ENCODE measurements at places on chromosomes 6 and 20.

DNA sequence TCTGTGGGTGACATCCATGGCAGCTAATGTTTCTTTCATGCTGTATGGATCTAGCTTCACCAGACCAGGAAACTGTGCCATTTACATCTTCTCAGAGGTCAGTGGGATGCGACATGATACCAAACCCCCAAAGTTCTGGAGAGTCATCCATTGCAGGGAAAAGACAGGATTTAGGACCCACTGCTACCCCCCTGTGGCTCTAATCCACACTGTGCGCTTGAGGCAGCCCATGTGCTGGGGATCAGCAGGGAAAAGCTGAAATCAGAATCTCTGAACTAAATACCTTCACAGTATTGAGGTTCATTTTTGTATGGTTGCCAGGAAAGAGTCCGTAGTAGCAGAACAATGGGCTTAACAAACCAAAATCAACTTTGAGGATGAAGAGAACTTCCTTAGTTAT lies 164.4 kb downstream of the TMEM242 start:
- DNase-seq, result no peak

GRCh38 chr20:59334651-59335300 lies 34.4 kb downstream of the EDN3 start:
- no peak for DNase-seq

DNA sequence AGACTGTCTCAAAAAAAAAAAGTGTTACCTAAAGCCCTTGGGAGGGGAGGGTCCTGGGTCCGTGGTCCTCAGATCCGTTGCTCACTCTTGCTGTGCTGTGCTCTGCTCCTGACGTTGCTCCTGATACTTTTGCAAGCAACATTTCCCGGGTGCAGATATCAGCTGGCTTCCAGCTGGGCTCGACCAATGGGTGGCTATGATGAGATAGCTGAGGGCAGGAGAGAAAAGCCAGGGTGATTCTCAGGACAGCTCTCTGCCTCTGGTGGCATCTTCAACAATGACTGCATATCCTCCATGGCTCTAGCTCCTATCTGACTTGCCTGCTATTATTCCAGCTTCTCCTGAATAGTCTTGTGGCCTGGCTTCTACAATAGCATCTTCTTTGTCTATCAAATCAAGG lies 134.5 kb downstream of the RPS12 start:
- no peak for DNase-seq

- no peak for DNase-seq
Measured at GRCh38 chr20:31822421-31823330, 3.5 kb downstream of the MYLK2 start.

DNA sequence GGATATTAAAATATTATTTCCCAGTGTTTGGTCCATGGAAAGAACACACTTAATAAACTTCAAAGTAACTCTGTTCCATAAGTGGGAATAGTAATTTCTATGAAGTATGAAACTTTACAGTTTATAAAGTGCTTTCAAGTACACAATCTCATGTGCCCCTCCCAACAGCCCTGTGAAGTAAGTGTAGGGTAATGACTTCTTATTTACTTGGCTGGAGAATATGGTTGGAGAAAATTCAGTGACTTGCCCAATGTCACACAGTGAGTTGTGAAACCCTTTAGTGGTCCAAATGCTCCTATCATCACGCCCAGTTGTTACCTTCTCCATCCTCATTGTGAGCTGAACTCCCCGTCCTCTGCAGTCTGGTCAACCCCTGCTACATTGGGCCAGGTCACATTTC lies 141.2 kb downstream of the PDE7B start:
- no peak for DNase-seq

DNA sequence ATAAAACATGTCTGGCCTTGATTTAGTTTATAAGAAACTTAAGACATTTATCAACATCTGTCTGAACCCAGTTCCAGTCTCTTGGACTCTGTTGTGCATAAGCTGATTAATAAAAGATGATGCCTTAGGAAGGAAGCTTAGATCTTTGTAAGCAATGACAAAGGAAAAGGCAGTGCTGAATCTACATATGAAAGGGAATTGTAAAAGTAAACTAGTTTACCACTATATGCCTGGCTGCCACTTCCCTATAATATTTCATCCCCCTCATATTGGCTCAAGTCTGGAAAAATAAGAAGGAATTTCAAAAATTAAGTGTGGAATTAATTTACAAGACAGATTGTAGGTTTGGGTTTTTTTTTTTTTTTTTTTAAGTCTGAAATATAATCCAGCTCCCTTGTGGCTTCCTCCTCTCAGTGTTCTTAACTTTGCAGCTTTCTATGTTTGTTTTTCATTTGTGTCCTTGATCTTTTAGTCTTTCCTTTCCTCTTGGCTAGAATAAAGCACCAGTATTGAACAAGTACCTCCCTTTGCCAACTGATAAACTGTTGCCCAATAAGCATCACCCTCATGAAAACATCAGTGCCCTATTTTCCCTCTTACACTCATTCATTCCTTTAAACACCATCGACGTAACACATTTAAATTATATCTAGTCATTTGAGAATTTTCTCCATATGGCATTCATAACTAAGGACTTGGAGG lies 146.7 kb upstream of the TBX18 start:
- DNase-seq, result no peak

DNA sequence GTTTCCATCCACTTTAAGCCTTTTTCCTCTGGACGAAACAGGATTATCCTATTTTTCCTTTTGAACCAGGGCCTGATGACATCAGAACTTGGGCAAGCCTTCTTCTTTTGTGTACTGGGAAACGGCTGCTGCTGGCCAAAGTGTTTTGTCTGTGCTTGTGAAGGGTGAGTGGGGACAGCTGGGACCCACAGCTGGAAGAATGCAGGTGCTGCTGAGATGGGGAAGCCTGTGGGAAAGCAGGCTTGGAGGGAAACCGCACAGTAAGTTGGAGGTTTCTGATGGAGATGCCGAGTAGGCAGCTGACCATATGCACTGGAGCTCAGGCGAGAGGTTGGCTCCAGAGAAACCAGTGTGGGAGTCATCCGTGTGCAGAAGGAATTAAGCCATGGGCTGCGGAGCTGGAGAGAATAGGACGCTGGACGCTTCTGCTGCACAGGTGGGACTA lies 8.5 kb upstream of the PSMG4 start:
- no peak for DNase-seq

DNA sequence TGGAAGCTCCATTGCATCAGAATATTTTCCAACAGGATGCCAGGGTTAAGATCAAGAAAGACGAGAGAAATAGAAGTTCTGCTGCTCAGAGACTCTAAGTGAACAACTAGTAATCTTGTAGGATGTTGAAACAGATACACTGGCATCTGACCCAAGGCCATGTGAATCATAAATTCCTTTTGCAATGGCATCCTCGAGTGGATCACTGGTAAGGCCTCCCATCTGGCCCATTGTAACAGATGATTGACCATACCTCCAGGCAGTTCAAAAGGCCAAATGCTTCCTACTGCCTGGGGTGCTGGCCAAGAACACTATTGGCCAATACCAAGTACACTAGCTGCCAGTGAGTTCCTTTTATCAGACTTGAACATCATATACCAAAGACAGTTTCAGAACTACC lies 9.9 kb upstream of the SLC17A3 start:
- DNase-seq, result no peak

- no peak for DNase-seq
Measured at GRCh38 chr20:45515147-45515913, at the start of gene SPINT3. Gene SPINT3, minus strand, starts transcription at chr20:45515622. Its CDS starts 14 bp downstream, at chr20:45515608.

GRCh38 chr20:25299806-25300205 lies 51.9 kb downstream of the PYGB start:
- no peak for DNase-seq

GRCh38 chr6:125198398-125198937 lies 44.9 kb downstream of the TPD52L1 start:
- no peak for DNase-seq

GRCh38 chr6:168834801-168835200 lies 393.8 kb downstream of the SMOC2 start:
- no peak for DNase-seq

DNA sequence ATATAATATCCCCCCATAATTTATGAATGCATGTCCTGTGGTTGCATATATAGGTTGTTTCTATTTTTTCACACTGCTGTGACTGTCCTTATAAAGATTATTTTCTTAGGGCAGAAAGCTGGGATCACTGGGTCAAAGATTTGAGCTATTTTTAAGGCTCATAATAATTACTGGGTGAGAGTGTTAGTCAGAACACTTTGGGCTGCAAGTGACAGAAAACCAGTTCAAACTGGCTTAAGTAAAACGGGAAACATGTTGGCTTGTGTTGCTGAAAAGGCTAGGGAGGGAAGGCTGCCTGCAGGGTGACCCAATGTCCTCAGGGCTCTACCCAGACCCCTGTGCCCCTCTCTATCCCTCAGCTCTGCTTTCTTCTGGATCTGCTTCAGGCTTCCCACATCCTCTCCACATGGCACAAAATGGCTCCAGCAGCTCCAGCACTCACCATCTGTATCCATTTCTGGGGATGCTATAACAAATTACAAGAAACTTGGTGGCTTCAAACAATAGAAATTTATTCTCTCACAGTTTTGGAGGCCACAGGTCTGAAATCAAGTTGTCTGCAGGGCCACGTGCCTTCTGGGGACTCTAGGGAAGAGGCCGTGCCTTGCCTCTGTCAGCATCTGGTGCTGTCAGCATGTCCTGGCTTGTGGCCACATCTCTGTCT lies 33.1 kb upstream of the MLN start:
- DNase-seq, result no peak

DNA sequence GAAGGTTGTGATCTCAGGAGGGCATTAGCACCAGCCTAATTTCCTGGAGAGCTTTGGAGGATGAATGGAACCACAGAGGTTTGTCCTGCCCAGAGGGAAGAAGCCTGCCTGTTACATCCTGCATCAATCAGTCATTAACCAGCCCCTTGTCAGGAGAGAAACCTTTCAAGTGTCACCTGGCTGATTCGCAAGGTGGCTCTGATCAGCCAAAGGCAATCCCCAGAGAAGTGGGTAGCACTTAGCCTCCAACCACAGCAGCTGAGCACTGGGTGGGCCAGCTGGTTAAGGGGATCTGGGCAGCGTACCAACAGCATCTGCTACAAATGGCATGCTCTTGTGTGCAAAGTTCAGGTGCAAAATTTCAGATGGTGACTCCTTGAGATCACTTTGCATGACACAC lies 26.9 kb downstream of the ANKEF1 start:
- no peak for DNase-seq

- no peak for DNase-seq
Measured at GRCh38 chr20:25341716-25342680, 48.6 kb downstream of the ABHD12 start.

DNA sequence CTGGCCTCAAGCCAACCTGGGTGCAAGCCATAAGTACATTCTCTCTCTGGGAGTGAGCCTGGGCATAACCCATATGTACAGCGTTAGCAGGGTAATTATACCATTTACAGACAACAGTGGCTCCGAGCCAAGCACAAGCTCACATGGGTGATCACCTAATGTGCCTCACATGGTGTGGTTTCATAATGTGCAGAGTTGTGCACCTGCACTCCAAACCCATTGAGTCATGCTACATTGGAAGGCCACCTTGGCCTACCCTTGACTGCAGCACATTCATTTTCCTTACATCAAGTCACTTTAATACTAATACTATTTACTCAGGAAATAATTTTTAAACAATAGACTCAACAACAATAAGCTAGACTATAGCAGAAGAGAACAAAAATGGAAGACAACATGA lies 194.5 kb upstream of the PLN start:
- DNase-seq, result no peak

DNA sequence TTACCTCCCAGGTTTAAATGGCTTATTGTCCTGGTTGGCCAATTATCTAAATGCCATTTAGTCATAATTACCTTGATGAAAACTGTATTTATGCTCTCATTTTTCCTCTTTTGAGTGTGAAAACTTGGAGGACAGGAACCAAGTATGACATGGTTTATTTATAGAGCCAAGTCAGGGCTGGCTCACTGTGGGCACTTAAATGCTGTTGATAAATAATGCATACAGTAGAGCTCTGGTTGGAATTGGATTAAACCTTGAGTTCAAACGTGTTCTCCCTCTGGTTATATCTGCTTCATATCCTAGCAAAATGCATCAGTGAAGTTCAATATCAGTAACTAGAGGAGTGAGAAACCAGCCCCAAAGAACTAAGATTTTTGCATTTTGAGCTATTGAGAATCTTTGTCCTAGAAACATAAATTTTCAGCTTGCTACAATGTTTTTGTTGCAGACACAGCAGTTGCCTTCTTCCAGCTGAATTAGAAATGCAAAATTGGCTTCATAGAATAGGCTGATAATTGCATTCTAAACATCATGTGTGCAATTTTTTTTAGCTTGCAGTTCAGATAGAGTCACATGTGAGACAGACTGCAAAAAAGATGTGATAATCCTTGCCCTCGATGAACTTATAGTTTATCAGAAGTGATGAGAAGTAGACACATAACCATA lies 255.8 kb downstream of the BTBD3 start:
- no peak for DNase-seq

DNA sequence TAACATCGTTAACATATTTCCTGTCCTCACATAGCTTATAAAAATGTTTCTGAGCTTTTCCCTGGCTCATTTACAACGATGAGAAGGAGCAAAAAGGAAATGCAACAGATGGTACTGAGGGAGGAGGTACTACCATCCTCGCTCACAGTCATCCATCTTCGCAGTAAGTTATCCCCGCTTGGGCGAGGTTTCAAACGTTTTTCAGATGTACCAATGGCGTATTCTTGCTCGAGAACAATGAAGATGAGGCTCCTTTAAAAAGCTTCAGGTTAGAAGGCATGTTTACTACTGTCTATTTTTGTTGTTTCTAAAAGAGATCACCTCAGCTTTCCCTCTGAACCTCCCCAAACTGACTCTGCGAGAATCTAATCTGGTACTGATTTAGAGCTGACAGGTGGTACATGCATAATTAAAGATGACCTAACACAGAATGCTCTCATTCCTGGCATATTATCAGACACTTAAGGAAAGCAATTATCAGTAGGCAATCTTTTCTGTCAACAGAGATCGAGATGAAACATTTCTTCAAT lies 178.7 kb downstream of the GJA10 start:
- no peak for DNase-seq

GRCh38 chr6:44272529-44272928 lies 2.3 kb downstream of the TMEM151B start:
- no peak for DNase-seq

DNA sequence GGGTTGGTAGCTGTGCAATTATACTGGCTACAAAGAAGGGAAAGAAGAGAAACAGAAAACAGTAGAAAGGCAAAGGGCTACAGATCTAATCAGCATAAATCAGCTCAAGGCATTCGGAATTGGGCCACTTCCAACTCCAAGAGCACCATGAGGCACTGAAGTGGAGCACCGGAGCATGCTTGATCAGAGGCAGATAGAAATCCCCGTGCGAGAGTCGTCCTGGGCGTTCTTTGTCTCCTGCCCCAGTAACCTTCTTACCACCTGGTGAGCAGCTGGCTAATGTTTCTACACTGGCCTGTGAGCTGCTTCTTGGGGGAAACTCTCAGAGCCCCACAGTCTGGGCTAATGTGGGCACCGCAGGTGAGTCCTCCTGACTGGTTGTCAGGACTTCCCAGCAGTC lies 16.7 kb downstream of the NEDD9 start:
- no peak for DNase-seq

GRCh38 chr6:94052749-94053148 lies 633.4 kb upstream of the EPHA7 start:
- no peak for DNase-seq

Data from esophagus squamous epithelium (tissue), 5 donors.